ENCODE measurements at places on chromosomes 16 and 17. TPM values are rescaled to one million over a fixed set of nuclear protein-coding genes. Genes with fewer than 3 reads are reported as not detected.

Gene STH
- total RNA-seq, result not detected

Gene CES3
- total RNA-seq, result 0.63 TPM

Gene PITPNM3
- 3.1 TPM for total RNA-seq

Gene TNS4
- 0.14 TPM for total RNA-seq

GRCh38 chr17:42111871-42112551 is 503 bp downstream of the DHX58 start:
- H3K36me3 ChIP-seq, result peaks cover 6% of the 10 kb centered on the region
- peak overlapping the region; percentile 80 for H3K4me3 ChIP-seq
- H3K27me3 ChIP-seq, result no peaks in the 10 kb centered on the region

DNA sequence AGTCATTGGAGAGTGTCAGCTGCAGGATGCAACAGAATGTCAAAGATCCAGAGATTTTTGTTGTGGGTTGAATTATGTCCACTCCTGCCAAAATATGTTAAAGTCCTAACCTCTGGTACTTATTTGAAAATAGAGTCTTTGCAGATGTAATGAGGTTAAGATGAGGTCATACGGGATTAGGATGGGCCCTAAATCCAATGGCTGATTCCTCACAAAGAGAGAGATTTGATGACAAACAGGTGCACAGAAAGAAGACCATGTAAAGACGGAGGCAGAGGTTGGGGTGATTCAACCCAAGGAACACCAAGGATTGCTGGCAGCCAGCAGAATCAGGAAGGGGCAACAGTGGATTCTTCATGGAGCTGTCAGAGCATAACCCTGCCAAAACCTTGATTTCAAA is 34.5 kb upstream of the USP22 start:
- H3K36me3 ChIP-seq, result no peaks in the 10 kb centered on the region
- no peak overlapping the region for H3K4me3 ChIP-seq
- no peak for DNase-seq
- no peak overlapping the region for H3K27ac ChIP-seq
- no peaks in the 10 kb centered on the region for H3K27me3 ChIP-seq

DNA sequence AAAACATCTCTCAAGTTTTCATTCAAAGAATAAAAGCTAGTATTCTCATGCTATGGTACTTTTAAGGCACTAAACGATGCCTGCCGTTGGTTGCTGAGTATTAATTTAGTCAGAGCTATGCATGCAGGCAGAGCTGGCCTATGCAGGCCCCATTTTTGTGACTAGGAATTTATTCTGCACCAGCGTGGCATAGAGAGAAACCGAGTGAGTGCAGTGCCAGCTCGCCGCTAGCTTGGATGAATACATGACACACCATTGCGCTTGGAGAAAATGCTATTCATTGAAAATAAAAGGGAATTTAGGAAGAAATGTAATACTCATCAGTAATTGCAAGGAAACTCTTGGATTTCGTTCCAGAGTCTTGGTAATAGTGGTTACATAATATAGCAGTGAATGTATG is 231.6 kb upstream of the RBFOX1 start:
- no peaks in the 10 kb centered on the region for H3K27me3 ChIP-seq
- no peaks in the 10 kb centered on the region for H3K4me1 ChIP-seq
- no peak overlapping the region for H3K4me3 ChIP-seq

DNA sequence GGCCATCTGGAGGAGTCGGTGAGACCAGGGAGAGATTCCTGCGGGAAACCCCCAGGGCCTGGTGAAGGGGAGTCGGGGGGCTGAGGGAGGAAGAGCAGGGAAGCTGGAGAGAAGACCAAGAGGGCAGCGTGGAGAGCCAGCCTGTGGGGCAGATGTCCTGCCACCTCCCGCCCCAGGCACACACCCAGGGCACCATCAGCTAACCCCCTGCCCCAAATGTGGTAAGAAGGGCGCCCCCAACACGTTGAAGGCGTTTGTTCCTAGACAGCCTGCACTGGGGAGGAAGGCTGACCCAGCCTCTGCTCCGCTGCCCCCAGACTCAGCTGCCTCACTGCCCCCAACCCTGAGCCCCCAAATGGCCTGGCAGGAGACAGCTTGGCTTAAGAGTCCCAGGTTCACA is 1.3 kb downstream of the BAIAP3 start:
- H3K36me3 ChIP-seq, result no peaks in the 10 kb centered on the region
- H3K27me3 ChIP-seq, result peaks cover 10% of the 10 kb centered on the region
- no peak overlapping the region for H3K27ac ChIP-seq
- peaks cover 12% of the 10 kb centered on the region for H3K4me1 ChIP-seq
- no peak for DNase-seq

- no peak overlapping the region for H3K4me3 ChIP-seq
- no peak for DNase-seq
- H3K36me3 ChIP-seq, result no peaks in the 10 kb centered on the region
- no peak overlapping the region for H3K27ac ChIP-seq
- no peaks in the 10 kb centered on the region for H3K27me3 ChIP-seq
- no peaks in the 10 kb centered on the region for H3K4me1 ChIP-seq
Measured at GRCh38 chr17:55527540-55528118, 16.4 kb upstream of the SMIM36 start.
